ENCODE measurements at places on chromosomes 7 and 10.

- no peak for DNase-seq
Observed at GRCh38 chr7:152336754-152337368, 98.9 kb downstream of the KMT2C start.

GRCh38 chr10:118541718-118542117 lies 53.7 kb downstream of the PRLHR start:
- DNase-seq, result no peak

- DNase-seq, result no peak
Observed at GRCh38 chr10:12179606-12180170, 16.0 kb downstream of the NUDT5 start.

DNA sequence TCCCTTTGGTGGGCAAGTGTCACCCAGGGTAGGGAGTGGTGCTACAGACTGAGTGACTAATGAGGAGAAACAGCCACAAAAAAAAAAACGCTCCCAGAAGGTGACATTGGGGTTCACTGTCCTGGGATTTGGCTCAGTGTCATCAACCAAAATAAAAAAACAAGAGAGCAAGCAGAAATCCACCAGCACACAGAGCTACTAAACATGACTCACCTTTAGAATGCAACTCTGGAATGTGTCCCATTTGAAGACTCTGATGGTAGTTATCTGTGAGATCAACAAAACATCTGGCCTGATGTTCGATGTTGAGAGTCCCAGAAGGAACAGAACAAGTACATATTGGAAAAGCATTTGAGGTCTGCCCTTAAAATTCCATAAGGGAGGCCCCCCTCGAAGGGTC lies 200.3 kb upstream of the LYZL2 start:
- no peak for DNase-seq

GRCh38 chr10:6625428-6625827 lies 45.4 kb upstream of the PRKCQ start:
- DNase-seq, result no peak

DNA sequence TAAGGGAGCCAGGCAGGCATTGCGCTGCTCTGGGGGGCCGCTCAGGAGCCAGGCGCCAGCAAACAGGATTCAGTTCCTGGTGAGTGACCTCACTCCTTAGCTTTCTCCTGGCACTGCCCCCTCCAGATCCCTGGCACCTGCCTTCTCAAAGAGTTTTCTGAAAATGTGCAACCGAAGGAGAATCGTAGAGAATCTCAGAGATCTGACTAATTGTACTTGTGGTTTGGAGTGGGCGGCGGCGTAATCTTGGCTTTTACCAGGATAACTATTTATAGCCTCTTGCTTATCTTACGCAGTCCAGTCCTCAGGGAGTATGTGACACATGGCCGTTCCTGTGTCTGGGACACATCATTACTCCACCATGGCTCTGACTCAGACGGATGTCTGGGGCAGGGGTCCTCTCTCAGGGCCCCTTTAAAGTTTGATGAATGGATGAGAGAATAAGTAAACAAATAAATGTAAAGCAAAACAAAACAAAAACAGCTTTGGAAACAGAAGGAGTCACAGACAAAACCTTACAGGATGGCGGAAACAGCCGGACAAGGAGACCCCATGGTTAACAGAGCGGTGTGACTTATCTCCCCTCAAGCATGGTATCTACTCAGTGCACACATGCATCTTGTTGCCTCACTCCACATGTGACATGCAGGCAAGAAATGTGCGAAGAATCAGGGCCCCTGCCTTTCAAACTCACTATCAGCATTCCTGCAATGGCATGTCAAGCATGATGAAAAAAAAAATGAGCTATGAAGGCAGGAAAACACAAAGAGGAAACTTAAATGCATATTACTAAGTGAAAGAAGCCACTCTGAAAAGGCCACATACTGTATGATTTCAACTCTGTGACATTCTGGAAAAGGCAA lies 99.7 kb downstream of the TNS3 start:
- no peak for DNase-seq

DNA sequence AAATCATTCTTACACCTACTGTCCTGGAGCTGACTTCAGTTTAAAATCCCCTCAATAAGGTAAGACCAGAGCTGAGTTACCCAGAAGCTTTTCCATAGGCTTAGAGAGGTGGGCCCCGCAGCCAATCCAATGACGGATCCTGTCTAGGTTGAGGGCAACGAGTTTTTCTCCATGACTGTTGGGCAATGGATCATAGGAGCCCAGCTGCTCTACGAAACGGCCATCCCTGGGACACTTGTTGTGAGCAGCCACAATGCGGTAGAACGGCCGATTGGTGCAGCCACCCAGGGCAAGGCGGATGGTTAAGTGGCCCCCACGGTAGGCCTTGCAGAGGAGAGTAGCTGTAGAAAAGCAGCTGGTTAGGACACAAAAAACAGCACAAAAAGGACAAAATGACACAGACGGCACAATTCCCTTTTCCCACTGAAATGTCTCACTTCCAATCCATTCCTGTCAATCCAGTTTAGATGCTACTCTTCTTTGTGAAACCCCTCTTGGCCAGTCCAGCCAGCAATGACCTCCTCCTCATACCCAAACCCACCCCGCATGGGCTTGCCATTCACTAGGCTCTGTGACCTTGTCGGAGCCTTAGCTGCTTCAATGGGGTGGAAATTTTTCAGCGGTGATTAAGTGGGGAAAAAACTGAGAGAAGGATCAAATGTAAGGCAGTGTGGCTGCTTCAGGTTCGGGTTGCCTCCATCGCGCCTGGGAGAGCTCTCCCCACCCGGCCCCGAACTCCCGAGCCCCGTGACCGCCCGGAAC lies 580 bp downstream of the MRPS16 start:
- DNase-seq, result no peak

GRCh38 chr7:45015313-45015712 lies 15.3 kb downstream of the CCM2 start:
- no peak for DNase-seq

- DNase-seq, result no peak
Observed at GRCh38 chr10:777913-778479, 88.5 kb upstream of the DIP2C start.

- no peak for DNase-seq
Observed at GRCh38 chr10:131936736-131937135, 35.9 kb downstream of the PPP2R2D start.

- DNase-seq, result no peak
Observed at GRCh38 chr7:83704564-83704963, 55.6 kb upstream of the SEMA3E start.

DNA sequence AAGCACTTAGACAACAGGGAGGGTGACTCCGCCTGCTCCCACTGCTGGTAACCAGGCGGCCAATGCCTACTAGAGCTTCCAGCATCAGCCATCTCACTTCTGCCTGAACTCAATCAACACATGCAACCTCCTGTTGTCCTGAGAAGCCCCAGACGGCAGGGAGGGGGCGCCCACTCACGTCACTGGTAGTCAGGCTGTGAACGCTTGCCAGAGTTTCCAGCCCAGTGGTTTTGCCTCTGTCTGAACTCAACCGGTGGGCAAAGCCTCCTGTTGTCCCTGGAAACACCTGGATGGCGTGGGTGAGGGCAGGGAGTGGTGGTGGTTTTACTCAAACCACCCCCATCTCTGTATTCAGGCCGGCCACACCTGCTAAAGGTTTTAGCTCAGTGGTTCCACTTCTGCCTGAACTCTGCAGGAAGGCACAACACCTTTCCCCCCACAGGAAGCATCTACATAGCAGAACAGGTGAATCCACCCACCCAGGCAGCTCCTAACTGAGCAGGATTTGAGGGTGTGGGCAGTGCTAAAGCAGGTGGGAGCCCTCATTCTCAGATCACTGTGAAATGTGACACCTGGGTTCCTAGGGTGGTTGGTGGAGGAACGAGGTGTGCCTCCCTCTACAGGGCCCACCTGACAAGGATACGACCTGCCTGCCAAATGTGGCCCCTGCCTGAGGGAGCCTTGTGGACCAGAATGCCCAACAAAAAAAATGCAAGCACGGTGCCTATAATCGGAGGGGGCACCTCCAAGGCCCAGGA lies 563.0 kb upstream of the SEMA3D start:
- DNase-seq, result no peak

GRCh38 chr7:55132550-55132889 lies 113.7 kb downstream of the EGFR start:
- no peak for DNase-seq

- no peak for DNase-seq
Observed at GRCh38 chr10:61847640-61848039, 53.9 kb upstream of the ARID5B start.

- DNase-seq, result peak; percentile 45
Observed at GRCh38 chr10:132654708-132655661, 117.4 kb downstream of the INPP5A start.

- no peak for DNase-seq
Observed at GRCh38 chr10:30083934-30084333, 24.5 kb upstream of the JCAD start.

- no peak for DNase-seq
Observed at GRCh38 chr10:50432211-50433009, 181.1 kb upstream of the ASAH2 start.

DNA sequence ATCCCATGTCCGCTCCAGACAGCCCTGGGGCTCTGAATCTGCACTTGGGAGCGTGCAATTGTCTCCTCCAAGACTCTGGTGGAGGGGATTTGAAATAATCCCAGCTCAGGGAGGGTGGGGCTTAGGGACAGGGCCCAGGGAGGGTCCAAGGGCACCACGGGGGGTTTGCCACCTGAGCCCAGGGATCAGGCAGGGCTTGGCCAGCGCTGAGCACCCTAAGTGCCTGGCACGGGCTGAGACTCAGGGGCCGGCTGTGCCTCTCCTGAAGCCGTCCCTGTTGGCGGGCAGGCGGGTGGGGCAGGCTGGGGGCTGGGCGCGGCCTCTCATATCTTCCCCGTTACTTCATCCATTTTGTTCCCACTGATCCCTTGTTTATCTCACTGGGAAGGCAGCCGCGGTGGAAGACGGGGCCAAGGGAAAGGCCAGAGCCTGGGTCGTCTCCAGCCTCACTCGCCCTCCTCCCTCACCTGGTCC lies 41.8 kb upstream of the ELN start:
- no peak for DNase-seq
